Omental fat pad (tissue), 4 donors: ENCODE measurements at places on chromosomes 5 and 9. TPM values are rescaled to one million over a fixed set of nuclear protein-coding genes. Genes with fewer than 3 reads are reported as not detected.

The POC5 gene
- total RNA-seq: 12.6 TPM

The LECT2 gene
- not detected for total RNA-seq

The TAF11L13 gene
- total RNA-seq: not detected

The ZNF883 gene
- total RNA-seq: not detected

The CSF1R gene
- total RNA-seq: 93.8 TPM

The UBE2B gene
- 42.2 TPM for total RNA-seq

The BAAT gene
- not detected for total RNA-seq

The PDE6A gene
- total RNA-seq: not detected

The KLHL9 gene
- 17.7 TPM for total RNA-seq

The SLC25A2 gene
- total RNA-seq: not detected

The BARHL1 gene
- not detected for total RNA-seq

DNA sequence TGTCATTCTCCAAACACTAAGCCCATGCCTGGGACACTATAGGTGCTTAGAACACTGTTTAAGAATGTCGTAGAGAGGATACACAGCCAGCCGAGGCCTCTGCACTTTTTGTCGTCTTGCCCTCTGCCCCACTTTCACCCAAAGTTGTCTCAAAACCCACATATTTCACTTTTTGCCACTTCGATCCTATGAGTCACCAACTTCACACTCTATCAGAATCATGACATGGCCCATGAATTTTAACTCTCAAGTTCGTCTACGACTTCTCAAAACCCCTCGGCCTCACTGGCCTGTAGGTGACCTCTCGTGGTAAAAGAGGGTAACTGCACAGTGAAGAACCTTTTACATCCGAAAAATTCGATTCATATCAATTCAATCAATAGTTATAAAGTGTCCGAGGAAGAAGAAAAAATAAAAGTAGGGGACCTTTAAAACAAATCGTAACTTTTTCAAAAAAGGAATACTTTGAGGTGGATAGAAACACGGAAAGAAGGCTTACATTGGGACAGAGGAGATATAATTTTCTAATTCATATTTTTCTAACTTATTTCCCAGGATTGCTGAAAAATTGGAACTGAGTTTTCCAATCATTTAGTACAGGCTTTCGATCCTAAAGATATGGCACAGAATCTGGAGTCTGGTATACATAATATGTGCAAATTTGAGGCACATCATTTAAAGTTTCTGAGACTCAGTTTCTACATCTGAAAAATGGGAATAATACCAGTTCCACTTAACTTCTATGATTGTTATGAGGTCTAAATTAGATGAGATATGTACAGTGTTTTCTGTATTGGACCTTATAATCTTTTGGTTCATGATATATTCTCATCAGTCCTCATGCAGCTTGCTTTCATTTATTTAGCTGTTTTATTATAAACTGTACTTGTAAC, 122.6 kb downstream of the APBA1 start:
- no peak for DNase-seq

DNA sequence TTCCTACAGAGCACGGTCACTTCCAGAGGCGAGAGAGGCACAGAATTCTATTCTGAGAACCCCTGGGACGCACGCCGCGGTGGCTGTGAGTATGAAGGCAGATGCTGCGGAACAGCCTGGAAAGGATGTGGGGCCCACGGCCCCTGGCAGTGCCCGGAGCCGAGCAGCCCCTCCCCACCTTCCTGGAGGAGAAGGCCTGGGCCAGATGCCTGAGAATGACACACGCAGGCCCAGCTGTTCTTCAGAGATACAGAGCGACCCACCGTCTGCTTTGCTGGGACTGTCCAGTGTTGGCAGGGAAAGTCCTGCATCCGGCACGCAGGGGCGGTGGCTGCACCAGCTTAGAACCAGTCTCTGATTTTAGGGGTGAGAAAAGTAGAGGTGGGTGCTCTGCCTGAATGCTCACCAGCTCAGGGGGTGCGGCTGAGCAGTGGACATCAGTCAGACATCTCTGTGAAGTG, 116.7 kb upstream of the LPCAT1 start:
- DNase-seq: no peak

- no peak for DNase-seq
Measured at GRCh38 chr5:171720086-171720485, 65.5 kb upstream of the SMIM23 start.

GRCh38 chr9:108884701-108885100, 22.6 kb downstream of the ACTL7A start:
- DNase-seq: no peak

- no peak for DNase-seq
Measured at GRCh38 chr9:26677965-26678706, 214.5 kb downstream of the CAAP1 start.

DNA sequence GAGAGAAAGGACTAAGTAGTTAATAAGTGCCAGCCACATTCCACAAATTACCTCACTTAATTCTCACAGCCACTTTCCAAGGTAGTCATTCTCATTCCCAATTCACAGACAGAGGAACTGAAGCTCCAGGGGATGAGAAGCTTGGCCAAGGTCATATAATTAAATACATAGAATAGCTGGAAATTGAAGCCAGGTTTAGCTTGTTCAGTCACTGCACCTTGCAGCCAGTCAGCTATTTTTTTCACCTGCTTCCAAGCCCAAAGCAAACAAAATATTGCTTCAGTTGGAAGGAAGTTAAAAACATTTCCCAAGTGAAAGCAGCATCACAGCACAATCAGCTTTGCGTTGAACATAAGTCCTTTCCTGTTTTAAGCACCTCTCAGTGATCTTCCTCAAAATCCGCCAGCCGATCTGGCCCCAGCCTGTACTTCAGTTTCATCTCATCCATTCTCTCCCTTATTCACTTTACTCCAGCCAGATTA, 4.8 kb downstream of the ALDH1A1 start:
- no peak for DNase-seq

- no peak for DNase-seq
Measured at GRCh38 chr5:148748702-148749392, 77.6 kb upstream of the ADRB2 start.

DNA sequence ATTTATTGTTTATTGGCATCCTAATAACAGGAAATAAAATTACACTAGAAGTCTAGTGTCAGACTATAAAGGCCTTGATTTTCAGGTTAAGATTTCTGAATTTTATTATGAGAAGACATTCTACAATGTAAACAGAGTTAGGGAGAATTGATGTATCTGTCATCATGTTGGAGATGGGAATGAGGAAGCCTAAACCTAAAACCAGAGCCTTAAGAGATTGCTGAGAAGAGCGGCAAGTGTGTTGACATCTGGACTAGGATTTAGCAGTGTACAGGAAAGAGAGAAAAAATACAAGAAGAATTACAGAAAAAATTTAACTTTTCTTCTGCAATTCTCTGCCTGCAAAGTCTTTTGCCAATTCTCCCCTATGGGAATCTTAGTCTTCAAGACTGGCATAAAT, 525.5 kb downstream of the NR2F1-AS1 start:
- DNase-seq: no peak

- no peak for DNase-seq
Measured at GRCh38 chr9:112097712-112098688, 77.1 kb downstream of the SUSD1 start.

DNA sequence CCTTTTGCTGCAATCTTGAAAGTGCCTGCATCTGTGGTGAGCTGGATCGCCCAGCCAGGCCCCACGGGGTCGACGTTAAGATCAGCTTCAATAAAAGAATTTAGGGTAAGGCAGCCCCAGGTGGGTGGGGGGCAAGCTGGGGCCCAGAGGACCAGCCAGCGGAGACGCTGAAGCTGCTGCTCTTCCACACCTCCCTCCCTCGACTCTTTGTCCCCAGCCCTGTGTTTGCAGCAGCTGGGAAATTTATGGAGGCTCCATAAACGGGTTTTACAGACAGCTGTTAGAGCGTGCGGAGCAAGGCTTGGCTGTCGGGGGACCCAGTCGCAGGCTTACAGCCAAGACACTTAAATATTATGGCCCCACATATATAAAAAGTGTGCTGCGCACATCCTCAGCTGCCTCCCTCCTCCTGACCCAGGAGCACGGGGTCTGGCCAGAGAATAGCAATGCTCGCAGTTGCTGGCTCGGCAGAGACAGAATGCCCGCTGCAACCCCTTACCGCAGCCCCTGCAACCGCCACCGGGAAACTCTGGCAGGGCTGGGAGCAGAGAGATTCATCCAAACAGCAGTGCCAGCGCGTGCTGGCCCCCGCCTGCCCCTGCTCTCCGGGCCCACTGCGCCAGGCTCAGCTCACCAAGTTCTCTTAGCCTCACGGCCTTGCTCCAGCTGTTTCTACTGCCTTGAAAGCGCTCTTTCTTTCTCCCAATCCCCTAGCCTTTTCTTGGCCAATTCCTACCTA, 28.4 kb upstream of the MVB12B start:
- no peak for DNase-seq

- no peak for DNase-seq
Measured at GRCh38 chr9:33510262-33511183, 13.5 kb upstream of the ANKRD18B start.

GRCh38 chr5:170486371-170486770, 17.4 kb upstream of the KCNIP1 start:
- no peak for DNase-seq

DNA sequence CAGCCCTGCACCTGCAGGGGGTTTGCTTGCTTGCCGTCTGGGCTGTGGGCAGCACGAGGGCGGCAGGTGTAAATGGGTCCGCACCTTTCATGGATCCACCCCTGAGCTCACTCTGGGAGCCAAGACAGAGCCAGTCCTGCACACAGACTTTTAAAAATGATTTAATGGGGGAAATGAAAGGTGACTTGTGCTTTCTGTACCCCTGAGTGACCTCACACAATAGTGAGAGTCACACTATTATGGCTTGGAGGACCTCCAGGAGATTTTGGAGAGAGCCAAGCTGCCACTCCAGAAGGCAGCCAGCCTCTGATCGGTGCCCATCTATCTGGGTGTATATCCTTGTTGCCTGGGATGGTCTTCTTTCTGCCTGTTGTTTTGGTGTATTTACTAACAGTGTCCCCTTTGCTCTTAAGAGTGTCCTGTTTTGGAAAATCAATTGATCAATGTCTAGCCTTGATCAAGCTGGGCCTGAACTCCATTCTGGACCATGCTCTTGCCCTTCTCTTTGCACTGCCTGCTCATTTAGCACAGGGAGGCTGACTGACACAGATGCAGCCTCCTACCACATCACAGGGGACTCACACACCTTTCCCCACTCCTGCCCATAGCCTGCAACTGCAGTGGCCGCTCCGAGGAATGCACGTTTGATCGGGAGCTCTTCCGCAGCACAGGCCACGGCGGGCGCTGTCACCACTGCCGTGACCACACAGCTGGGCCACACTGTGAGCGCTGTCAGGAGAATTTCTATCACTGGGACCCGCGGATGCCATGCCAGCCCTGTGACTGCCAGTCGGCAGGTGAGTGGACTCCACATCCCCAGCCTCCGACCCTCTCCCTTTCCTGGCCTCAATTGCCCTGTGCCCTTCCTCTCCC, 29.5 kb downstream of the LAMC3 start:
- DNase-seq: no peak

DNA sequence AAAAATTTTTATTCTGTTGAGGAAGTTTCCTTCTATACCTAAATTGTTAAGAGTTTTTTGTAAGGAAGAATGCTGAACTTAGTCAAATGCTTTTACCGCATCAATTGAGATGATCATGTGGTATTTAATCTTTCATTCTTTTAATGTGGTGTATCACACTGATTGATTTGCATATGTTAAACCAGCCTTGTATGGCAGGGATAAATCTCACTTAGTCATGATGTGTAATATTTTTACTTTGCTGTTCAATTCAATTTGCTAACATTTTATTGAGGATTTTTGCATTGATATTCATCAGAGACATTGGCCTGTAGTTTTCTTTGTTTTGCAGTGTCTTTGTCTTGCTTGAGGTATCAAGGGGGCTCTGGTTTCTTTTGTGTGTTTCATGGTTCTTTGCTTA, 125.3 kb upstream of the MEF2C start:
- DNase-seq: no peak

GRCh38 chr5:766666-767431, 17.7 kb downstream of the ZDHHC11B start:
- no peak for DNase-seq

- no peak for DNase-seq
Measured at GRCh38 chr9:121651008-121651294, 483 bp upstream of the DAB2IP start.

GRCh38 chr5:139394123-139394653, 716 bp downstream of the PROB1 start:
- no peak for DNase-seq

DNA sequence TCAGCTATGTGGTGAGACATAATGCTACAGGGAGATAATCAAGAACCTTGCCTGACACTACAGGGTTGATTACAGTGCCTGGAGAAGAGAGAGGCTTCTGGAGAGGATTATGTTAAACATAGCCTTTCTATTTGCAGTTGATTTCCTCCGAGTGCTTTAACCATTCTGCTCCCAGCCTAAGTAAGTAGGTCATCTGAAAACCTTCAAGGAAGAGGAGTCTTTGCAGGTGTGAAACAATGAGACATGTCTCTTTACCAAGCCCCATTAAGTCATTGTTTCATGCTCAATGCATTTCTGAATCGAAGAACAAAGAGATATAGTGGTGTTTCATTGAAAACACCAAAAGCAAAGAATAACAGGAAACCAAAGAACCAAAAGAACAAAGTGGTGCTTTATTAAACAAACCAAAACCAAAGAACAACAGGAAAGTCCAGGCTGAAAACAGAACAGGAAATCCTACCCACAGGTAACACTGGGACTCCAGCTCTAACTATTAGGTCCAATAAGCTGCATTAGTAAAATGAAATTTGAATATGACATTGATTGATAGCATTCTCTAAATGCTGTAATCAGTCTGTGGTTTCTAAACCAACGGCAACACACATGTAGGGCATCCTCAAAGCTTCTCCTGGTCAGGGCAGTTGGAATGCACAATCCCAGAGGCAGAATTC, 113.3 kb upstream of the SPATA31D4 start:
- DNase-seq: no peak

DNA sequence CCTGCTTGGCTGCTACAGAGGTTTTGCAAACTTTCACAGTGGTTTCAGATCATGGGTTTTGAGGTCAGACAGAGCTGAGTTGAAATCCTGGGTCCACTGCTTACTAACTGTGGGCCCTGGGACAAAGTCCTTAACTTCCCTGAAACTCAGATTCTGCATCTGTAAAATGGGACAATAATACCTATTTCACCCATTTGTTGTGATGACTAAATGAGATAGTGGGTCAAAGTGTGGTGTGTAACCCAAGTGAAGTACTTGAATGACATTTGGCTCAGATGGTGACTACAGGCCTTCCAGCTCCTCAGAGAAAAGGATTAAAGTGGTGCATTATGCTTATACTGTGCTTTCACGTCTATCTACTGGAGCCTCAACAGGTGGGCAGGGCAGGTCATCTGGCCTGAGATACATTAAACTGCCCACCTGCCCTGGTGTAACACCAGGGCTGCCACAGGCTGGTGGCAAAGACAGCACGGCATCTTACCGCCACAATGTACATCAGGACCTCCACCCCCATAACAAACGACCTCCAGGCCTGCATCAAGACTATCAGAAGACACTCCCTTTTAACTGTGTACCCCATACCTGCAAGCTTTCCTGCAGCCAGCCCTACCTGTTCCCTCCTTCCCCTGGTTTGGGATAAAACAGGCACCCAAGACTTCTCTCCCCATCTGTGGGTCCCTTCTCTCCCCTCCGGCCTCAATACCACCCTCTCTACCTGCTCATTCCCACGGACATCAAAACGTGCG, 846 bp upstream of the TRAF1 start:
- DNase-seq: no peak
